ENCODE measurements at places on chromosomes 12 and 14. TPM values are rescaled to one million over a fixed set of nuclear protein-coding genes. Genes with fewer than 3 reads are reported as not detected.

DNA sequence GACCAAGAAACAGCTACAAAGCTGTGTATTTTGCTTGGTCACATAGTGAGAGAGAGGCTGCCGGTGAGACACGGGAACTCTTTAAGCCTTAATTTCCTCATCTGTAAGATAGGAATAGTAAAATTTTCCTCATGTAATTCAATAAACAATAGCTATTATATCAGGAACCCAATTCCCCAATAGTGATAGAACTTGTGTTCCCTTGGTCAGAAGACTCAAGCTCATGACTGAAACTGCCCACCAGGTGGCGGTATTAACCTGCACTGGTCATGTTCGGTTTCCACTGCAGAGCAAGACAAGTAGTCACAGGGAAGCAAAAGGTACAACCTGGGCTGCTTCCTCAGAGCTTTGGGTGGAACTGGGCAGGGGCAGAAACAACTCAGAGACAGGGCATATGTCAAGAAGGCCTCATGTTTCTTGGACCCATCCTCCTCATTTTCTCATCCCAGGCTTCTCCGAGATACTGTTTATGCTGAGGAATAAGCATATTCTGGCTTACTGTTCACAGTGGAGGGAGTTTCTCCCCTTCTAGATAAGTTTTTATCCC lies 4.2 kb upstream of the AJUBA start:
- no peak overlapping the region for H3K4me3 ChIP-seq
- DNase-seq, result peak; percentile 93
- no peaks in the 10 kb centered on the region for H3K36me3 ChIP-seq
- no peaks in the 10 kb centered on the region for H3K27me3 ChIP-seq
- H3K27ac ChIP-seq, result no peak overlapping the region

- H3K27me3 ChIP-seq, result no peaks in the 10 kb centered on the region
- H3K27ac ChIP-seq, result peak overlapping the region; percentile 96
- peaks cover 30% of the 10 kb centered on the region for H3K4me1 ChIP-seq
- no peak for DNase-seq
Observed at GRCh38 chr12:48716168-48716492, 377 bp downstream of the CCNT1 start.

GRCh38 chr12:105823810-105824209 lies 314.9 kb downstream of the NUAK1 start:
- H3K27ac ChIP-seq, result no peak overlapping the region
- no peaks in the 10 kb centered on the region for H3K36me3 ChIP-seq
- DNase-seq, result no peak
- no peaks in the 10 kb centered on the region for H3K4me1 ChIP-seq
- H3K27me3 ChIP-seq, result no peaks in the 10 kb centered on the region
- H3K4me3 ChIP-seq, result no peak overlapping the region

GRCh38 chr14:67416810-67417209 lies 4.8 kb upstream of the PLEK2 start:
- H3K36me3 ChIP-seq, result no peaks in the 10 kb centered on the region
- no peak overlapping the region for H3K27ac ChIP-seq
- H3K4me1 ChIP-seq, result peaks cover 17% of the 10 kb centered on the region
- peaks cover 15% of the 10 kb centered on the region for H3K27me3 ChIP-seq
- DNase-seq, result no peak

DNA sequence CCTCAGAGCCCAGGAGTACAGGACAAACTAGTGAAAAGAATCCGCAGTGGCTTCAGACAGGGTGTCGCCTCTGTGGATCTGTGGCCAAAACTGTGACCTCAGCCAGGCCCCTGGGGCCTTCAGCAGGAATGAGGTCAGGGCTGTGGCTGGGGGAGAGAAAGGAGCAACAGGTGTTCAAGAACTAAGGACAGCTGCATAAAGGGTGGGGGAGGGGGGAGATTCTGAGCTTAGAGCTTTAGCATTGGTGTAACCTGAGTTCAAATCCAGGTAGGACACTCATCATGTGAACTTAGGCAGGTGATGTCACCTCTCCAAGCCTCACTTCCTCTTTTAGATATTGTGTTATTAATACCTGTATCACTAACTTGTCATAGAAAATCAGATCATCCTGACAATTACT lies 40.9 kb upstream of the CORO1C start:
- H3K27me3 ChIP-seq, result peaks cover 6% of the 10 kb centered on the region
- no peaks in the 10 kb centered on the region for H3K36me3 ChIP-seq
- no peak for DNase-seq
- H3K27ac ChIP-seq, result no peak overlapping the region
- H3K4me3 ChIP-seq, result no peak overlapping the region

- H3K4me3 ChIP-seq, result no peak overlapping the region
- no peak overlapping the region for H3K27ac ChIP-seq
- no peak for DNase-seq
Observed at GRCh38 chr14:33061667-33062325, 123.1 kb downstream of the NPAS3 start.

GRCh38 chr14:68230202-68230949 lies 410.8 kb downstream of the RAD51B start:
- H3K27ac ChIP-seq, result no peak overlapping the region
- H3K27me3 ChIP-seq, result no peaks in the 10 kb centered on the region
- no peaks in the 10 kb centered on the region for H3K36me3 ChIP-seq
- H3K4me3 ChIP-seq, result no peak overlapping the region

The TAS2R7 gene
- total RNA-seq, result not detected

The UNC79 gene
- not detected for total RNA-seq

- H3K4me1 ChIP-seq, result peaks cover 3% of the 10 kb centered on the region
- H3K36me3 ChIP-seq, result peaks cover 18% of the 10 kb centered on the region
- peak within 1 kb of the TSS; percentile 45 for H3K4me3 ChIP-seq
- H3K27ac ChIP-seq, result peak within 1 kb of the TSS; percentile 72
- H3K27me3 ChIP-seq, result peaks cover 53% of the 10 kb centered on the region
Observed at GRCh38 chr14:28766469-28766955, at the start of gene FOXG1. FOXG1 (plus strand) TSS chr14:28766787; CDS start chr14:28767280, 493 bp downstream.

The ACVRL1 gene
- total RNA-seq, result not detected

All from activated CD8-positive, alpha-beta T cell treated with anti-CD3 and anti-CD28 coated beads, Interleukin-2, amount 10 ng/mL, durations not matched to agents 7 days and 5 days (primary cell).